Stimulated activated CD8-positive, alpha-beta memory T cell treated with anti-CD3 and anti-CD28 coated beads, Interleukin-7, amount 100 ng/mL, for 4 hours (primary cell): ENCODE measurements at places on chromosomes 6 and 20.

DNA sequence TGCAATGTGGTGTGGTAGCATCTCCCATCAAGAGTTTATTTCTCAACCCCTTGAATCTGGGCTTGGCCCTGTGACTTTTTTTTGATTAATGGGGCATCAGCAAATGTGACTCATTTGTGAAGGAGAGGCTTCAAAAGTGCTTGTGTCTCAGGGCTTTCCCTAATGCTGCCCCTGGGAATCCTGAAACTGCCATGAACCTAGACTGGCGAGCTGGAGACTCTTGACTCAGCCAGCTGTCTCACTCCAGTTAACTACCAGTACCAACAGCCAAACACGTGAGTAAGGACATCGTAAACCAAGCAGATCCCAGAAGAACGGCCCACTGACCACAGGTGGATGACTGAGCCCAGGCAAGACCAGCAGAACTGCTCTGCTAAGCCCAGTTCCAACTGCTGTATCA lies 72.8 kb upstream of the ADTRP start:
- DNase-seq: no peak

DNA sequence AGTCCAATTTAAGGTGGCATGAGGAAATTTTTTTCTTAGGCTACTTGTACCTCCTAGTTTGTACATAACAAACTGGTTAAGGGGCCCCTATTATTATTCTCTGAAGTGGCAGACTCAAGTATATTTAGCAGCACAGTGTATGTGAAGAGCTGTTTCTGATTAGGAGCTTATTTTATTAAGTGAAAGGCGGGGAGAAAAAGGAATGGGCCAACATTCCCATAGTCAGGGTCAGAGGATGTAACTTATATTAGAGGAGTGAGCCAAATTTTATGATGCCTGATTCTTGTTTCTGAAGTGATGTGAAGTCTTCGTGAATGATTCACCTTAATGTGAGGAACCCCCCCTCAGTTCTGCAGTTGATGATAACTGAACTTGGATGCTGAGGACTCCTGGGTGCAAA lies 2.8 kb downstream of the HECA start:
- DNase-seq: no peak

GRCh38 chr20:15654208-15654649 lies 919.0 kb downstream of the KIF16B start:
- no peak for DNase-seq

- DNase-seq: no peak
Measured at GRCh38 chr20:1086277-1087213, 31.9 kb upstream of the PSMF1 start.

DNA sequence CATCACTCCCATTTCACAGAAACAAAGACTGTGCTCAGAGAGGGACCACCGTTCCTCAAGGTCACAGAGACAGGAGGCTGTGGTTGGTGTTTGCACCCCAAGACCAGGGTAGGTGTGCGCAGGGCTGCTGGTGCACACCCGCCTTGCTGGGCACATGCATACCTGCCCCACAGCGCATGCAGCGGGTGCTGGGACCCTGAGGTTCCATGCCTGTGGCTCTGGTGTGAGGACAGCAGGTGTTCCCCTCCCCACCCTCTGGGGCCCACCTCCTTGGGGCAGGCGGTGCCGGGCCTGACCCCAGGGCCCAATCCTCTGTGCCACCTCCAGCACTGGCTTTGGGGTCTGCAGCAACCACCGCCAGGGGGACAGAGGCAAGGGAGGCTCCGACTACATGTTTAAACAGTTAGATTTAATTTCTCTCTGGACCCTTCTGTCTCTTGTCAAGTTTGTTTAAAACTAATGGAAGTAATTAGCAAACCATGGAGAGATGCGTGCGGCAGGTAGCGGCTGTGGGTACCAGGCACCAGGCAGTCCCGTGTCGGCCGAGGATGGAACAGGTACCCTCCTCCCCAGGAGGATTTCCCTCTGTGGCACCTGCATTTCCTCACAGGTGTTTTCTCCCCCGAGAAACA lies 327.8 kb downstream of the TAF4 start:
- DNase-seq: no peak

DNA sequence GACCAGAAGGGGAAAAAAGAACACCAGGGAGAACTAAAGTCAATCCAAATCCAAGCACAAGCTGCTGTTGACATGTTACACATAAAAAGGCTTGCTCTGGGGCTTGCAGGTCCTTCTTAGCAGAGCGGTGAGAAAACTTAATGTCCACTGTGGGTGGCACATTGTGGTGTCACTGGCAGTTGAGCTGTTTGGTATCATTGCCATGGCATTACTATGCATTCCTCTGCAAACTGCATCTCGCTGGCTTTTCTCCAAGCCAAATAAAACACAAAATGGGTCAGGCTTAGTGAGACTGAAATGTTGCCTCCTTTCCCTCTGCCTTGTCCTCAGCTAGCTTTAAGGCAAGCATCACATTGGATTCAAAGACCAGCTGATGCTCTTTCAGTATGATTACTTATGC lies 40.9 kb downstream of the LY86 start:
- no peak for DNase-seq

DNA sequence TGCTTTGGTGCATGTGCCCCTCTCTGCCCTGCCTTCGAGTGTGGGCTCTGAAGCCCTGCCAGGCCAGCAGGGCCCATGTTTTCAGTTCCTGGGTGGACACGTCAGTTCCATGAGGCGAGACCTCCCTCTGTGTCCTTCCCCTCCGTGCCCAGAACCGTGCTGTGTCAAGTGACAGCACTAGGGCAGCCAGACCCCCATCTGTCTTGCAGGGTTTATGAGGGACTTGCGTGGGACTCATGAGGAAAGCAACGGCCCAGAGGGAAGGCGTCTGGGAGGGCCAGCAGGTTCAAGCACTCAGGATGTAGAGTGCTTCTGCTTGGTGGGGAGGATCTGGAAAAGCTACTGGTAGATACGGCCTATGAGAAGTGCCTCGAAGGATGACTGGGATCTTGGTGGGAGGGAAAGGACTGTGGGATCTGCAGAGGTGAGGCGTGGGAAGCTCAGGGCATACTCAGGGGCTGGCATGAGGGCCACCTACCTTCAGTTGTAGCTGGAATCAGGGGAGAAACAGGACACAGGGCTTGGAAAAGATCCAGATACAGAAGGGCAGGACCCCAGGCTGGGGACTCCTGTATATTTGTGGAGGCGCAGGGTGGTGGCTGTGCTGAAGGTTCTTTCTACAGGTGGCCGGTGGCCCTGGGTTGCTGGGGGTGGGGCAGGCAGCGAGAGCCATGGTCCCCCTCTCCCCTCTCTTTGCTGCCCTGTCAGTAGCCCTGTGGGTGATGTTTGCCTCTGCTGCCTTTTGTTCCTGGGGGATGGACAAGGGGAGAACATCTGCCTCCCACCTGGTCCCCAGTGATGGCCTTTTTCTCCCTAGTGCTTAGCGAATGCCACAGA lies 5.5 kb downstream of the NPEPL1 start:
- DNase-seq: no peak

DNA sequence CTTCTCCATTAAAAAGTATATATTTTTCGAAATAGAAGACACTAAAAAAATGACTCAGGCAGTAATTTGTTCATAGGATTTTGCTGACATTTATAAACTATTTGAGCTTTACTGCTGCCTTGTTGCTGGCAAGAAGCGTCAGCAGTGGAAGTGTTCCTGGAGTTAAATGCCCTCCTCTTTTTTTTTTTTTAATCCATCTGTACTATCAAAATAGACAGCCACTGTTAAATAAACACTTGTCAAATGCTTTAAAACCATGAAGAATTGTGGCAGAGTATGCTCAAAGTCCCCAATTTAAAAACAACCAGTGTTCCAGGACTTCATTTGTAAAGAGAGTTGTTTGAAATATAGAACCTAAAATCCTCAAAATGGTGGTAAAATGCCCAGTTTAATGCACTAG lies 253.8 kb downstream of the NKAIN2 start:
- DNase-seq: no peak

GRCh38 chr6:166603043-166603690 lies 16.7 kb upstream of the RAMACL start:
- no peak for DNase-seq

- no peak for DNase-seq
Measured at GRCh38 chr6:77036400-77036799, 426.9 kb downstream of the HTR1B start.

DNA sequence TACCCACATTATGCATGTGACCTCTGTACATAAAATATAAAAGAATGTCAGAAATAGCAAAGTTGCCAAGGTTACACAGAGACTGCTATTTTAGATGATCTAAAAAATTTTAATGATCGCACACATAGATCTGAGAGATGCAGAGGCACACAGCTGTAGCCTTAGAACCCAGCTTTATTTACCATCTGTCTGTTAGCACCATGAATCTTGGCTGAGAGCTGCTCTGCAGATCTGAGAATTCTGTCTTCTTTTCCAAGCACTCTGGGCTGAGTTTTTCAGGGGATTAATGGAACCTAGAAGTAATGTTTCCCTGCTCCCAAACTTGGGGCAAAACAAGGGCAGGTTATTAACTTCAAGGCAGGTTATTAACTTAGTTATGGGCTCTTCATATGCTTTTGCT lies 248.7 kb upstream of the JAG1 start:
- DNase-seq: no peak

DNA sequence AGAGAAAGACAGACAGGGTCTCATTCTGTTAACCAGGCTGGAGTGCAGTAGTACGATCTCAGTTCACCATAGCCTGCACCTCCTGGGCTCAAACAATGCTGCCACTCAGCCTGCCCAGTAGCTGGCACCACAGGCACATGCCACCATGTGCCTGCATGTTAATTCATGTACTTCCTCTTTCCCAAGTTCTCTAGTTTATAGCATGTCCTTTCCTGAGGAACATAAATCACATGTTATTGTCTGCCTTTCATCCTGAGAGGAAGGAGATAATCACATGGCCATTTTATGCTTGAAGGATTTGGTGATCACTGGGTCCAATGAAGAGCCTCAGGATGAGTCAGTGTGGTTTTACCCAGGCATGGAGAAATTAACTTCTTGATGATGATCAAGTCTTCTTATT lies 47.9 kb downstream of the COL11A2 start:
- DNase-seq: no peak

- no peak for DNase-seq
Measured at GRCh38 chr6:63509652-63510352, 62.5 kb upstream of the LOC128125822 start.

DNA sequence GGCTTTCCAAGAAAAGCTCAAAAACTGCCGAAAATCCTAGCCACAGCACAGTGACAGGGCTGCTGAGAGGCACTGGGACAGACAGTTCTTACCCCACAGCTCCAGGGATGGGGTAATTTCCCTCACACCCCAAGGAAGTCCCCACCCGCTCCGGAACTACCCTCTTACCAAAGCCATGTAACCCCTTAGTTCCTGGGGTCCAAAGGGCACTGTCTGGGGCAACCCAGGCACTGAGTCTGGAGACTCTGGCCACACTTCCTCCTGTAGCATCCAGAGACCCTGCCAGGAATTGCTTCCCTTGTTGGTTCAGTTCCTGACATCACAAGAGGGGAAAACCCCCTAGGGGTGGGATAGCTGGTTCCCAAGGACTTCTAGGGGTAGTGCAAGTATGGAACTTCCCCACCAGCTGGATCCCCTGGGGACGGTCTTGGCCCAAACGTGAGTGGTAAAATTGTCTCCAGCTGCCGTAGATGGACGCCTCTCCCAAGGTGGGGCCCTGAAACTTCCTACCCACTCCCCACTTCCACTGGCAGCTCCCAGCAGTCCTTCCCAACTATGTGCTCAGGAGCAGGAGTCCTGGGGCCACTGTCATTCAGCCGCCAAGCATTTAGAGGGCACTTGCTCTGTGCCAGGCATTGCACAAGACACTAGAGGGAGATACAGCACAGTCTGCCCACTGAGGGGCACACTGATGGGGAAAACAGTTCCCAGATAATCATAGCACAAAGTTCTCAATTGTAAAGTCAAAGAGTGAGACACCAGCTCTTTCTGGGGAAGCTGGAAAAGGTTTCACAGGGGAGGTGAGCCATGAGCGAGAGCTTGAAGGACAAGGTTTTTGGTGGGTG lies 17.2 kb upstream of the HCK start:
- no peak for DNase-seq

- DNase-seq: no peak
Measured at GRCh38 chr6:114339706-114340105, 3.1 kb downstream of the HS3ST5 start.

- no peak for DNase-seq
Measured at GRCh38 chr6:7390226-7390878, 744 bp downstream of the RIOK1 start.

- DNase-seq: no peak
Measured at GRCh38 chr6:62089781-62090180, 196.2 kb downstream of the KHDRBS2 start.

GRCh38 chr6:38572186-38572813 lies 67.4 kb downstream of the BTBD9 start:
- DNase-seq: no peak

DNA sequence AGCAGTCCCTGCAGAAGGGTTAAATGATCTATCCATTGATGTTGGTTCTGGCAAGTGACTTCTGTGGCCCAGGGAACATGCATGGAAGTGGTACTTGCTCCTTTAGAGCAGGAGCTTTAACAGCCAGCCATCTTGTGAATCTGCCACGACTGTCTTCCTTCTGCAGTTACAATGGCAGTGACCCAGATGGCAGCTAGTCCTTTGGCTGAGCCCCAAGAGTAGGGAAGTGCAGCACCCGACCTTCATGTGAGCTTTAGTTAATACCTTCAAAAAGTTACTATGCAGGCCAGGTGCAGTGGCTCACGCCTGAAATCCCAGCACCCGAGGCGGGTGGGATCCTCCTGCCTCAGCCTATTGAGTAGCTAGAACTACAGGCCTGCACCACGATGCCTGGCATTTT lies 66.4 kb downstream of the POPDC3 start:
- no peak for DNase-seq

DNA sequence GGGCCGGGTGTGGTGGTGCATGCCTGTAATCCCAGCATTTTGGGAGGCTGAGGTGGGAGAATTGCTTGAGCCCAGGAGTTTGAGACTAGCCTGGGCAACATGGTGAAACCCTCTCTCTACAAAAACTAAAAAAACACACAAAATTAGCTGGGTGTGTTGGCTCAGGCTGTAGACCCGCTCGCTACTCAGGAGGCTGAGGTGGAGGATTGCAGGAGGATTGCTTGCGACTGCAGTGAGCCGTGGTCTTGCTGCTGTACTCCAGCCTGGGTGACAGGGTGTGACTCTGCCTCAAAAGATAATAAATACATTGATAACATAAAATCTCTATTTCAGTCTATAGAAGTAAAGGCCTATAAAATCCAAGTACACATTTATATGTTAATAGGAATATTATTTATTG lies 49.3 kb downstream of the SLC17A5 start:
- no peak for DNase-seq

- no peak for DNase-seq
Measured at GRCh38 chr6:79797912-79798311, 149.4 kb downstream of the ELOVL4 start.

- no peak for DNase-seq
Measured at GRCh38 chr6:30676660-30677285, 4.0 kb upstream of the DHX16 start.

DNA sequence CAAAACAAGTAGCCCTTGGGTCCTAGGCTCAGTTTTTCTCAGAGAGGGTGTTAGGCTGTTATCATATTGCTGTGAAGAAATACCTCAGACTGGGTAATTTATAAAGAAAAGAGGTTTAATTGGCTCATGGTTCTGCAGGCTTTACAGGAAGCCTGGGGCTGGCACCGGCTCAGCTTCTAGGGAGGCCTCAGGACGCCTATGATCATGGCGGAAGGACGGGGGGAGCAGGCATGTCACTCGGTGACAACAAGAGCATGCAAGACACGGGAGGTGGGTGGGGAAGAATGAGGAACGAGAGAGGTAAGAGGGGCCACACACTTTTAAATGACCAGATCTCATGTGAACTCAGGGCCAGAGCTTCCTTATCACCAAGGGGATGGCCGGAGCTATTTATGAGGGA lies 26.9 kb downstream of the CDH26 start:
- no peak for DNase-seq
